GM23338 (cell line): ENCODE measurements at places on chromosomes 5 and 9.

- no peak for DNase-seq
These were observed 70.4 kb downstream of the RAPGEF1 start for GRCh38 chr9:131669269-131670157.

DNA sequence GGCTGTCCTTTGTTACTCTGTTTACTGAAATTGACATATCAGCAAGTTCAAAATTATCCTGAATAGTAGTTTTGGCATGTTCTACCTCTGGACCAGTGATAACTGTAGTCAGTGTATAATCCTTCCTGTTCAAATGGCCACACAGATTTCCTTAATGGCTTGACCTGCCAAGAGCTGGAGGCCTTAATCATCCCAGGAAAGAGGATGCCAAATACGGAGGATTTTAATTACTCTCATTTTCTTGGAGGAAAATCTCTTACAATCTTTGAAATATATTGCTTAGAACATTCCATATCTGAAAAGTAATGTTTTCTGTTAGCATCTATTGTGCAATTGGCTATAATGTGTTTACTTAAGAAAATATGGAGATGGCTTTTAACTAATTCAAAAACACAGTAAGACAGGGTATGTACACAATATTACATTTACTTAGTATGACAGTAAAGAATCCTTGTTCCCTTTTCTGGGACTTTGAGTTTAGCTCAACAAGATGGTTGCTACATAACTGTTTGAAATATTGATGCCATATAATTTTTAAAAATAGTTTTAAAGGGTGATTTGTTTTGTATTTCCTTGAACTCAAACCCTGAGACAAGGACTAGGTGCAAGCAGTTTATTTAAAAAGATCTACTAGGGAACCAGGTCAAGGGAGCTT, 68.9 kb upstream of the SELENOP start:
- no peak for DNase-seq

GRCh38 chr9:133233681-133234432, 24.8 kb upstream of the OBP2B start:
- no peak for DNase-seq

- DNase-seq: no peak
These were observed 56.7 kb upstream of the FAM120AOS start for GRCh38 chr9:93510041-93510440.

DNA sequence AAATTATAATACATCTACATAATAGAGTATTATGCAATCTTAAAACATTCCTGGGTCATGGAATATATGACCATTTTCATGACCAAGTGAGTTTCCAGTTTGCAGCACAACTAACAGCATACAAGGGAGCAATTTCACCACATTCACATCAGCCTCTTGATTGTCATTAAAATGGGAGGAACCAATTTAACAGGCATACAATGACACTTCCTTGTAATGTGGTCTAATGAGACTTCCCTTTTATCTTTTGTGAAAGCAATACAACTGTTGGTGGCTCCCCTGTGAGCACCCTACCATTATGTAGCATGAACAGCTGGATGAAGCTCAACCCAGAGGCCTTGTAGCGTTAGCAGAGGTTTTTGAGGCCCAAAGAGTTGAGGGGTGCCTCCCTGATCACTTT, 13.6 kb upstream of the TMOD1 start:
- DNase-seq: no peak

DNA sequence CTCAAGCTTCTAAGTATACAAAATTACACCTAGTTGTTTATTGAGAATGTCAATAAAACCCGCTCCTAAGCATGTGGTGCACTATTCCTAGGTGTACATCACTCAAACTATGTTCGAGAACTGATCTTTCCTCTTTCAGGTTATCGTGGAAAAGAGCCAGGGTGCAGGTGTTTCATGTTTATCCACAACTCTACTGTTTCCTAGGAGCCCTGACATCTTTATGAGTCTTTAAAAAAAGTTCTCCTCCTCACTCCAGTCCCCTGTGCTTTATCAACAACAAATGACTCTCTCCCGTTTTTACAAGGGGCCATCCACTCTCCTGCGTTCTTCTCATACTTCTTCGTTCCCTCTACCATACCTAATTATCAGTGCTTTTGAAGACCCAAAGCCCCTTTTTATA, 78.8 kb upstream of the NFIL3 start:
- DNase-seq: no peak

GRCh38 chr5:56610093-56610698, 205.2 kb upstream of the MAP3K1 start:
- DNase-seq: no peak

- no peak for DNase-seq
These were observed 46.6 kb upstream of the NEURL1B start for GRCh38 chr5:172594431-172594830.

GRCh38 chr9:114539701-114540380, 34.6 kb upstream of the WHRN start:
- DNase-seq: peak; percentile 28

- no peak for DNase-seq
These were observed 31.1 kb upstream of the STXBP1 start for GRCh38 chr9:127580879-127581475.

GRCh38 chr5:124239572-124239971, 506.9 kb downstream of the ZNF608 start:
- no peak for DNase-seq

- no peak for DNase-seq
These were observed 541.7 kb downstream of the EFNA5 start for GRCh38 chr5:107129051-107129450.

DNA sequence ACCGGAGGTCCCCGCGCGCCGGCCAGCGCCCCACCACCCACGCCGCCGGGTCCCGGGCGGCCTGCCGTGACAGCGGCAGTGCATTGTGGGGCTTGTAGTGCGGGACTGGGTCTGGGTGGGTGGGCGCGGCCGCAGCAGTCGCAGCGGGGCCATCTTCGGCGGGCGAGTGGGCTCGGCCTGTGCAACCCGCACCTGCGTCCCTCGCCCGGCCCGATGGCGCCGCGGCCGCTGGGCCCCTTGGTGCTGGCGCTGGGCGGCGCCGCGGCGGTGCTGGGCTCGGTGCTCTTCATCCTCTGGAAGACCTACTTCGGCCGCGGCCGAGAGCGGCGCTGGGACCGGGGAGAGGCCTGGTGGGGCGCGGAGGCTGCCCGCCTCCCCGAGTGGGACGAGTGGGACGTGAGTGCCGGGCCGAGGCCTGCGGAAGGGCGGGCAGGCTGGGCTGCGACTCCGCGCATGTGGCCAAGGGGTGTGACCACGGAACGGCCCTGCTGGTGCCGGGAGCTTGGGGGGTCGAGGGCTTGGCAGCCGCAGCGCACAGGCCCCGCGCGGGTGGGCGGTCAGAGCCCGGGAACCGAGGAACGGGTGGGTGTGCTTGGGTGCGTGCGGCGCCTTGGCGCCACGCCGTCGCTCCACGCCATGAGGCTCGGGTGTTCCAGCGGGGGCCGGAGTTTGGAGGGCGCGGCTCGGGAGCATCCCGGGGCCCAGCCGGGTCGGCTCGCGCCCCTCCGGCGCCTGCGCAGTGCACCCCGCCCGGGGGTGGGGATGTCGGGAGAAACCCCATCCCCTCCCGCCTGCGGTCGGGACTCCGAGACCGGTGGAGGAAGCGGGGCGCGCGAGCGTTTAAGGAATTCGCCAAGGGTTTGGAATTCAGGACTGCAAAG, at the start of gene ARL10:
TSS of gene ARL10 (plus strand) at position 137 of the 881 bp plus-strand sequence. CDS start at position 214, 77 bp downstream.
- DNase-seq: peak; percentile 65

GRCh38 chr5:67588389-67588788, 391.8 kb upstream of the CD180 start:
- DNase-seq: no peak

GRCh38 chr5:588406-588995, 23.6 kb upstream of the CEP72 start:
- no peak for DNase-seq

DNA sequence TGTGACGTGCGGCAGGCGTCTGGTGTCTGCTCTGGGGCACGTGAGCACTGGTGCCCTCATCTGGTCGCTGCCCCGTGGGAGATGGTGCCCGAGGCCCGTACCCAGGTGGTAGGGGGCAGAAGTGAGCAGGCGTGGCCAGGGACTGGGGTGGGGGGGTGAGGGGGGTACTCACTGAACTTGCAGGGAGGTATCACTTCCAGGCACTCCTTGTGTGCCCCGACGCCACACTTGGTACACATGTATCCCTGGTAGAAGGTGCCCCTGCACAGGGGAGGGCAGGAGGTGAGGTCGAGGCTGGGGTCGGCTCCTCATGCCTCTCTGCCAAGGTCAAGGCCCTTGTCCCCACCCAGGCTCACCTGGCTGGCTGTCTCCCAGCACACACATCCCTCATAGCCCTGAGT, 45.2 kb upstream of the SARDH start:
- no peak for DNase-seq

- peak; percentile 90 for DNase-seq
These were observed 18.4 kb upstream of the F2RL2 start for GRCh38 chr5:76641514-76642120.

- DNase-seq: no peak
These were observed 471.3 kb downstream of the MTRR start for GRCh38 chr5:8340261-8340660.

DNA sequence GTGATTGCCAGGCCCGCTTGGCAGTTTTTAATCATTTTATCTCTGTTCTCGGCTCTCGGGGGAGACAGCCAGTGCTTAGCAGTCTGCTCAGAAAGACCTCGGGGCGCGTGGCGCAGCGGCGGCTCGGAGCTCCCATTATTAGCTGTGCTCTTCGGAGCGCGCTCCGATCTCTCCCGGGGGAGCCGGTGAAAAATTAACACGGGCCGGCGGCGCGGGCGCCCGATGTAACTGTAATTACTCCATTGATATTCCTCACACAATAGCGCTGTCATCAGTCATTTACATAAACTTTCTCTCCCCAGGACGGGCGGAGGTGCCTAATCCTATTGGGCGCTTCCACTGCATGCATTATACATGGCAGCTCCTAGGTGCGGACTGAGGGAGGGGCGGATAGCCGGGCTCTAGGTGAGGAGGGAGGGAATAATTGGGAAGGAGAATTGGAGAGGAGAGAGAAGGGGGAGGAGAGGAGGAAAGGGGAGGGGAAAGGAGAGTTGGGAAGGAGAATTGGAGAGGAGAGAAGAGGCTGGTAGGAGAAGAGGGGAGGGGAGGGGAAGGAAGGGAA, 24.9 kb downstream of the LMX1B start:
- DNase-seq: peak; percentile 84

- no peak for DNase-seq
These were observed 632.6 kb downstream of the PDE4D start for GRCh38 chr5:59260973-59261372.

DNA sequence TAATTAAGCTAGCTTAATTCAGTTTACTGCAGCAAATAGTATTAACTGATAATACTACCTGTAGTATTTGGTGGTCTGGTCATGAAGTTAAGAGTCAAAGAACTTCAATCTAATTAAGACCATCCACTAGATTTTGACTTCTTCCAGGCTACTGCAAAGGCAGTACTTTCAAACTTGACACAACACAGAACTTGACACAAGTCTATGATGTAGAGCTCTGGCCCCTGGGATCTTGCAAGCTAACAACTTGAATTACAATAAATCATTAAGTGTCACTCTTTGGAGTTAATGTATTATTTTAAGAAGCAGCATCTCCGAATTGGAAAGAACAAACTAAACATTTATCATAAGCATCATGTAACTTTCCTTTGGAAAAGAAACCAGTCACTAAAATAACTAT, 40.9 kb downstream of the UIMC1 start:
- DNase-seq: no peak

DNA sequence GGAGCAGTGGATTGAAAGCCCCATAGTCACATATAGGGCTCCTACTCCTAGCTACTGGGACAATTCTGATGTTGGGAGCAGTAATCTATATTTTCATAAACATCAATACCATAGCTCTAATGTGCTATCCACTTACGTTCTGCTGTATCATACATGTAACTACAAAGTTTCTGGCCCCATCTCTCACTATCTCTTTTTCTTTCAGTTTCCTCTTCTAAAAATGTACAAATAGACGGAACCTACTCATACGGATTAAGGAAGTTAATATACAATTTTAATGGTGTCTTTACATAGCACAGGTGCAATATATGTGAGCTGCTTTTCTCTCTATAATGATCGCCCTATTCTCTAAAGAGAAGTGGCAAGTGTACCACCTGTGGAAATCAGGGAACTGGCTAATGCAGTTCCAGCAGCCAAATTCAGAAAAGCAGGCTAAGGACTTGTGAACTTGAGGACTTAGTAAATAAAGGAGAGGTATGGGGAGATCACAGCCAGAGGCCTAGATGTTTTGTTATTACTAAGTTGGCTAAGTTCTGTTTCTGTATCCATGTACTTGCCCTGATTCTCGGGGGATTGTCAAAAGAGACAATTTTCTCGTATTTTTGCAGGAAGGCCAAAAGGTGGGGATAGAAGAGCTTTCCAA, 1021.9 kb downstream of the CDH12 start:
- DNase-seq: no peak

- no peak for DNase-seq
These were observed 105.2 kb downstream of the RGS3 start for GRCh38 chr9:113568571-113569321.

DNA sequence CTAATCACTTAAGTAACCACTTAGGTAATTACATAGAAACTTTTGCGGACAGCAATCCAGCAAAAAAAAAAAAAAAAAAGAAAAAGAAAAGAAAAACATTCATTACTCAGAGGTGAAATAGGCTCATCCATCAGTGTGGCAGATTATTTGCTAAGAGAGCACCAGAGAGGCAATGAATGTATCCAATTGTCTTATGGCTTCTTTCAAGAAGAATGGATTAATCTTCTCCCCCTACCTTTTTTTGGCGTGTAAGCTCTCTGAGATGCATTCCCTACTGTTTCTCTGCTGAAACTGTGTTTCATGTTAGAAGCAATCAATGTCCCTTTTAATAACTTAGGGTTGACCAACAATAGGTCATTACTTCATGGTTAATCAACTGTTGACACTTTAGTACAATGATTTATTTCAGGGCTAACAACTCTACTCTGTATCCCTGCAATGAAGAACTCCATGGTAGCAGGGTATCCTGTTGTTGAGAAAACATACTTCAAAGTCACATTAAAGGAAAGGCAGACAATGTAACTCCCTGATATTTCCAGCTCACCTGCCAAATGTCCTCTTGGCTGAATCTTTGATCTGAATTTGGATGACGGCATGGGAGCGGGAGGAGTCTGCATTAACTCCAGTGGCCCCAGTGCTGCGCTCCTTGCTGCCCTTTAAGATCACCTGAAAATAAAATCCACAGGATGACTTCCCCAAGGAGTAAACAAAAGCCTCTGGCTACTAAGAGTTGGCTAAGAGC, 57.6 kb downstream of the KIF24 start:
- no peak for DNase-seq

GRCh38 chr9:26880262-26880661, 12.3 kb downstream of the CAAP1 start:
- no peak for DNase-seq

DNA sequence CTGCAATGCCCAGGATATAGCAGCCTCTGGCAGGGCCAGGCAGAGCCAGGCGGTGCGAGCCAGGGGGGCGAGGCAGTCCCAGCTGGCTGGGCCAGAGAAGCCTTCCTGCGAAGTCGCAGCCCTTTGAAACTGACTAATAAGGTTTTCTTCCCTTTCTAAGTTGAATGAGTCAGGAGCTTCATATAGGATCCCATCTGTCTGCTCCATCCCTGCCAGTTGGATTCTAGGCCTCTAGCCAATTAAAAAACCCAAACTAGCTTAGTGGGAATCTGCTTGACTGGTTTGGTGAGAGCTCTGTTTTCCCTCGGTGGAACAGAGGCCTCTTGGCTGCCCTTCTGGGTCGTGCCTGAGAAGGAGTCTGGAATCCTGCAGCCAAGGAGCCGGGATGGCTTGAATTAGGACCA, 70.1 kb upstream of the RAPGEF1 start:
- DNase-seq: no peak

- DNase-seq: no peak
These were observed 115.3 kb upstream of the PCSK5 start for GRCh38 chr9:75775166-75775565.

GRCh38 chr5:139140591-139141071, 57.5 kb downstream of the SIL1 start:
- DNase-seq: no peak
